ENCODE measurements at places on chromosomes 1 and 21.

- no peak for DNase-seq
Observed at GRCh38 chr1:75980972-75981897, 49.0 kb upstream of the ASB17 start.

DNA sequence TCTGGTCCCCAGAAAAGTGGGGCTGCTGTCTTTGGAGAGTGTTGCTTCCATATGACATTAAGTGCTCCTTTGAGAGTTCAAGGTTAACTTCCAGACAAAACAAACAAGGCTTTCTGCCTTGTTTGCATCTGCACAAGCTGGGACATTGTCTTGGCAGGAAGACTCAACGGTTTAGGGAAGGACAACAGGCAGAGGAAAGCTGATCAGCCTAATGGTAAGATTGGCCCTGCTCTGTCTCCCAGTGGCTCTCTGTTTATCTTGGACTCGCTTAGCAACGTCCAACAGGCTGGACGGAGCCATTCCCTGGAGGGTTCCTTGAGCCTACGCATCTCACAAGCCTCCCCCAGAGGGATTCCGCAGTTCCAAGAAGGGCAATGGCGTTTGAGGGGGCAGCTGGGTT is 62.2 kb upstream of the SLC44A3 start:
- no peak for DNase-seq

GRCh38 chr1:66354311-66355201 is 179.4 kb upstream of the SGIP1 start:
- DNase-seq, result no peak

GRCh38 chr1:81873946-81874345 is 73.2 kb downstream of the ADGRL2 start:
- no peak for DNase-seq

DNA sequence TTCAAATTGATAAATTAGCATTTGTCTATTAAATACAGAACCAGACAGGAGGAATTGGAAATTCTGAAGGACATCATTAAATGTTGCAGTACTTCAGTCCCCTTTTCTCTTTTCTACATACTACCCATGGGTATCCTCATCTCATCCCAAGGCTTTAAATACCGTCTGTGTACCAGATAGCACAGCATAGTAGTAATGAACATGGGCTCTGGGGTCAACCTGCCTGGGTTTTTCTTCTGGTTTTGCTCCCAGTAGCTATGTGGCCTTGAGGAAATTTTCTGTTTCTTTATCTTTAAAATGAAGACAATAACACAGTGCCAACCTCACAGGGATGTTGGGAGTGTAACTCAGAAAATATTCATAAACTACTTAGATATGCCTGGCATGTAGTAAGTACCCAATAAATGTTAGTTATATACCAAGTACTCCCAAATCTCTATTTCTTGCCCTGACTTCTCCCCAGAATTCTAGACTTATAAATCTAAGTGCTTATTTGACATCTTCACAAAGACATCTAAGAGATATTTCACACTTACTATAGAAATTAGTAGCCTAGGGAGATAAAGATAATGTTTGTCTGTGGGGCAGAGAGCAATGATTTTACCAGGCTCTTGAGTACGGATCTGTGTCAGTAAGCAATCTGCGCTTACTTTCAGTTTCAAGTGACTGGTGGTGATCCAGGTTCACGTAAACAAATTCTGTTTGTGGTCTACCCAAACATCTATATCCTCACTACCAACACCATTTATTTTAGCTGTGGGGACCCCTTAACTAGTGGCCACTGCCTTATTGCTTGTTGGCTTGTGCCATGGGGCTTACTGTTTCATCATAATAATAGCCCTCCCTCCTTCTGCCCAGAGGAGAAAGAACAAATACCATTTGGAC is 37.3 kb downstream of the VANGL2 start:
- no peak for DNase-seq

- DNase-seq, result no peak
Observed at GRCh38 chr1:213533125-213533524, 454.6 kb upstream of the PROX1 start.

DNA sequence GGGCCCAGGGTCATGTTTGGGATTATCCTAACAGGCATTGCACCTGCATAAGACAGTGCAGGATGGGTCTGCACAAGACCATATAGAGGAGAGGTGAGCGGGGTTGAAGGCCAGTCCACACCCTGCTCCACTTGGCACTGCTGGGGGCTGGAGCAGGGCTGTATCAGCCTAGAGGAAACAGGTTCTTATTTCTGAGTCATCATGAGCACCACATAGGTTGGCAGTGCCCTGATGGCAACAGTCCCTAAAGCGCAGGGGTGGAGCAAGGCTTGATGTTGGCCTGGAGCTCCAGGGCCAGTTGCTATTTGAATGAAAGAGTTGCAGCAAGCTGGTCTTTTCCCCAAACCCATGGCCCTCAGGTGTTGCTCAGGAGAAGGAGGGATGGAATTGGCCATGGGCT is 29.8 kb upstream of the BMP8B start:
- no peak for DNase-seq

DNA sequence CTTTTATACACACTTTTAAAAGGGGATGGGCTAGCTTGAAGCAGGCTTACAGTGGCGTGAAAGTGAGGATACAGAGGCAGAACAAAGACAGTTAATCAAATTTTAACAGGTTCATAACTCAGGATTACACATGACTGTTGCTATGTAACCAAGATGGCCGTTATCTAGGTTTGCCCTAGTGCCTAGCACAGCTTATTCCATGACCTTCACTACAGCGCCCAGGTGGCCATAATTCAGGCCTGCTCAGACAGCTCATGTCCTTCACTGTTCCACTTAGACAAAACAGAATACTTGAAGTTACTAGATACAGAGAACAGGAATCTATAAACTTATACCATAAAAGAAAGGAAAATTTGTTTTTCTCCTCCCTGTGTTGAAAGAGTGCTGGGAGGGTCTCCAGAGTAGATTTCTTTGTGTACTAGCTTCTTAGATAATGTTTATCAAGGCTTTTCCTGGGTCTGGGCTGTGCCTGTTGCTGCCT is 6.2 kb upstream of the SPRR2F start:
- DNase-seq, result no peak

DNA sequence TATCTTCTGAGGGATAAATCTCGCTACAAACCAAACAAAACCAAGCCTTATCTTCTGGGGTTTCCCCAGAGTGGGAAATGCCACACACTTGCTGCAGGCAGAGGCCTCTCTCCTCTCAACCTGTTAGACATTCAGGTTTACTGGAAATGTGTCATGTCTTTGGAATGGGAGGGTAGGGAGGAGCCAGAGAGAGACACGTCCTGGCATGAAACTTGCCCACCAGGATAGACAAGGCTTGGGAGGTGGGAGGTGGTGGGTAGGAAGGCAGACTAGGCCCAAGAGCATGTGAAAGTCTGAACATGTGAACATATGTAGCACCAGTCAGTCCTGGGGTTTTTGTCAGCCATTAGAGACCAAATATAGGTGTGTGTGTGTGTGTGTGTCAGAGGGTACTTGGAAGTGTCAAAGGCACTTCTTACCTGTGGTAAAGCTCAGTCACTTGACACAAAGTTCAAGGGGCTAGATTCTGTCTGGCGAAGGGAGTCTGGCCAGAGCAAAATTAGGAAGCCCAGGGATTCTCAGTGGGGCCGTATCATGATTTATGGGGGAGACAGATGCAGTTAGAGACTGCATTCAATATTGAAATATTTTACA is 32.4 kb upstream of the PIGC start:
- no peak for DNase-seq

DNA sequence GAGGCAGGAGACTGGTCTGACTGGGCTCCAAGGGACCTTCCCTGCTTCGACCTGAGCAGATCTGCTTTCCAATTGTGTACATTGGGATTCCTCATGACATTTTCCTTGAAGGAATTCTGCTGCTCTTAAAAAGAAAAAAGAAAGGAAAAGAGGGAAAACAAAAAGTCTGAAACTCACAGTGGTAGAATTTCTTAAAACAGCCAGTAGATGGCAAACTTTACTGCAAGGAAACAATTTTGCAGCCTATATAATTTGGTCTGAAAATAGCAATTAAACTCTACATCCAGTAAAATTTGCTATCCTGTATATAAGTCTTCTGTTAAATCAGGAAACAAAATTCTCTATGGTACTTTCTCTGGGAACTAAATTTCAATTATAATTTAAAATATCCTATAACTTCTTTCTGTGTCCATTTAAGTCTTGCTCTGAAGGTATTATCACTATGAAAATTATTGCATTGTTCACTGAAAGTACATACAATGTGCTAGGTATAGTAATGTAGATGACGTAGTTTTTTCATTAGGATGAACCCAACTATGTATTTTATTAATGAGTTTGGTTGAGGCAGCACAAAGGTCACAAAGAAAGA is 59.8 kb downstream of the CRB1 start:
- DNase-seq, result no peak

- DNase-seq, result no peak
Observed at GRCh38 chr1:83927701-83928100, 71.2 kb downstream of the TTLL7 start.

DNA sequence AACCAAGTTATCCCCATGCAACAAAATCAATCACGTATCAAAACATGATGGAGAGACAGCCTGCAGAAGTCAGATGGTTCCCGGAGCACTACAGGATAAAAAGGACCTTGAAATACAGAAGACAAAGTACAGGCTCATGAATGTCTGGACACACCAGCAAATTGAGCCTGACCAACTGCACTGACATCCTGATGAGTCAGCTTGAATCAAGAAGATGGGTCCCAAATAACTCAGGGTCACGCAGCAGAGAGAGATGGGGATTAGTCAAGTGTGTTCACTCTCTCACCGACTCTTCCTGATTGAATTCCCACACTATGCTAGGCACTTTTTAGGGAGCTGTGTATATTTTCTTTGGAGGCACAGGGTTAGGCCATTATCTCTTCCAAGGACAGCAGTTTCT is 71.1 kb upstream of the DIRAS3 start:
- no peak for DNase-seq

GRCh38 chr21:14541841-14542490 is 4.1 kb downstream of the SAMSN1 start:
- DNase-seq, result no peak

DNA sequence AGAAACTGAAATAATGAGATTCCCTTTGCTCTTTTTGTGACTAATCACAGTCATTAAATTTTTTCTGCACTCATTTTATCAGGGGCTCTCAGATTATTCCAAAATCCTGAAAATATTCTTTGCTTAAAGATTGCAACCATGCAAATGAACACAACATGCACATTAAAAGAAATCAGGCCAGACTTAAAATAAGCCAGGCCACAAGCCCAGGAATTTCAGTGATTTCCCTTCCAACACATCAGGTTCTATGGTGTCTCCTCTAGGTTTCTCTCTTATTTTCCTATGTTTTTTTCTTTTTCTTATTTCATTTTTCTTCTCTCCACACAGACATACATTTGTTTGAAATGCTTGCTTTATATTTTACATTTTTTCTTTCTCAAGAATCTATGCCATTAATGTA is 65.3 kb downstream of the NIBAN1 start:
- no peak for DNase-seq

DNA sequence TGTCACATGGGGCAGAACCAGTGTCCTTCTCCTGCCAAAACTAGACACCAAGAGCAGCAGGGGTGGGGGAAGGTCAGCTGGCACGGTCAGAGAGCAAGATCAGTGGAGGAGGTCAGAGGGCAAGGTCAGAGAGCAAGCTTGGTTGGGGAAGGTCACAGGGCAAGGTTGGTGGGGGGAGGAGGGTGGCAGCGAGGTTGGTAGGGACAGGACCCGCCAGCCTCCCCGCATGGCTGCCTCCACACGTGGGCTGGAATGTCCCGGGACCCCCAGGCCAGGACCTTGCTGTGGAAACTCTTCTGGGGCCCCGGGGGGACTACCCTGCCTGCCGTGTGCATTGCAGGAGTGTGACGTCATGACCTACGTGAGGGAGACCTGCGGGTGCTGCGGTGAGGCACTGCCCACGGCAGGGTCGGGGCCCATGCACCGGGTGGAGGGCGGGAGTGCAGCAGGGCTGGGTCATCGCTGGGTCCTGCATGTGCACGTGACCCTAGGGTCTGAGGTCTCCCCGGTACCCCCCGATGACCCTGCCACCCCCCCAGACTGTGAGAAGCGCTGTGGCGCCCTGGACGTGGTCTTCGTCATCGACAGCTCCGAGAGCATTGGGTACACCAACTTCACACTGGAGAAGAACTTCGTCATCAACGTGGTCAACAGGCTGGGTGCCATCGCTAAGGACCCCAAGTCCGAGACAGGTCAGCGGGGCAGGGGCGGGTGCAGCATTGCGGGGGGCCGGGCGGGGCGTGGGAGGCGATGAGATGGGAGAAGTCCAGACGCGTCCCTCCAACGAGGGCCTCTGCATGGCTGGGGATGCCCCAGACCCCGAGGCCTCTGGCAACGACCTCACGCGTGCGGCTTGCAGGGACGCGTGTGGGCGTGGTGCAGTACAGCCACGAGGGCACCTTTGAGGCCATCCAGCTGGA is 27.3 kb downstream of the COL6A2 start:
- DNase-seq, result no peak

DNA sequence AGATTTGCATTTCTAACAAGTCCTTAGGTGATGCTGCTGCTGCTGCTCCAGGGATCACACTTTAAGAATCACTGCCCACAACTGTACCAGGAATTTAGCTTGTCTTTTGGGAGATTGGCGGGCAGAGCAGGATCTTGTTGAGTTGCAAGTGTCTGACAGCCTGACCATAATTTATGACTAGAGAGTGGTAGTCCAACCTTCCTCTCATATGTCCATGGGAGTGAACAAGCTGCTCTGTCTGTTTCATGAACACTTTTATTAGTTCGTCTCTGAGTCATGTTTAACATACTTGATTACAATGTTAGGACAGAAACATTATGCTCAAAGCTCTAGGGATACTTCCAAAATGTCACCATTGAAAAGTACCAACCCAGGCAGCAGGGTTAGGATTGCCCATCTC is 169.6 kb downstream of the TGFB2 start:
- DNase-seq, result no peak

- no peak for DNase-seq
Observed at GRCh38 chr1:53087332-53088285, 25.6 kb downstream of the PODN start.

DNA sequence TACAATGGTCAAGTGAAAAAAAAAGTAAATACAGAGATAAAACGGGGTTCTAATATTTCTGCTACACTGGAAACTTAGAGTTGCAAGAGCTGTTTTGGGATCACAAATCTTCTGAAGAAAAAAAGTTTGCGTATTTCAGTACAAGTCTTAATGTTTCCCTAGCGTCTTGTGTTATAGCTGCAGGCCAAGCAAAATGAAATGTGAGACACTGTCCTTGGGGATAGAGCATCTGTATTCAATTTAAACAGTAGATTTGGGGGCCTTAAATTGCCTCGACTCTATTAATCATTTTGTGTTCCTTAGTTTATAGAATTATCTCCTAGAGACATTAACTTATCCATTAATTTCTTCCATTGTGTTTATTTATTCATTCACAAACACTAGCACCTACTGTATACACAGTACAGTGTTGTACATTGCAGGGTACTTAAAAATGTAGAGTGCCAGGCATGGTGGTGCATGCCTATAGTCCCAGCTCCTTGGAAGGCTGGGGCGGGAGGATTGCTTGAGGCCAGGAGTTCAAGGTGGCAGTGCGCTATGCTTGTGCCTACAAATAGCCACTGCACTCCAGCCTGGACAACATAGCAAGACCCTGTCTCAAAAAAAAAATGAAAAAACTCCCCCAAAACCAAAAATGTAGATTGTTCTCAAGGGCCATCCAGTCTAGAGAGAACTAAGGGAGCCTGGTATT is 7.9 kb downstream of the DISC1 start:
- no peak for DNase-seq

GRCh38 chr1:157985473-157985872 is 8.0 kb upstream of the KIRREL1 start:
- DNase-seq, result no peak

Measured in activated CD8-positive, alpha-beta memory T cell treated with anti-CD3 and anti-CD28 coated beads for 4 hours (primary cell).